ENCODE measurements at places on chromosomes 12 and 14.

DNA sequence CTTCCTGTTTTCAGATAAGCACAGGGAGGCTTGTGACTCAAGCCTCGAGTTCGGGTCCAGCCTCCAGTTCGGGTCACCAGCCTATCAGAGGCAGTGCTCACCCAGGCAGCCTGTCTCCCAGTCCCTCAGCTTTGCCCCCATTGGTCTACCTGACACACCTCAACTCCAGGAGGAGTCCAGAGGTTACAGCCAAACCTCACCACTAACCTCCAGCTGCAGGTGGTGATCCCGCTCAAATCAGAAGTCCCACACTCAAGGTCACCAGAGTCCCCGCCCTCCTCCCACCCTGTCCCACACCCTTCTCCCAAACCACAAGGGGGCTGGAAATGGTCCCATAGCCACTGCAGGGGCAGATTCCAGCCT lies 42.1 kb downstream of the KDM2B start:
- DNase-seq, result no peak

DNA sequence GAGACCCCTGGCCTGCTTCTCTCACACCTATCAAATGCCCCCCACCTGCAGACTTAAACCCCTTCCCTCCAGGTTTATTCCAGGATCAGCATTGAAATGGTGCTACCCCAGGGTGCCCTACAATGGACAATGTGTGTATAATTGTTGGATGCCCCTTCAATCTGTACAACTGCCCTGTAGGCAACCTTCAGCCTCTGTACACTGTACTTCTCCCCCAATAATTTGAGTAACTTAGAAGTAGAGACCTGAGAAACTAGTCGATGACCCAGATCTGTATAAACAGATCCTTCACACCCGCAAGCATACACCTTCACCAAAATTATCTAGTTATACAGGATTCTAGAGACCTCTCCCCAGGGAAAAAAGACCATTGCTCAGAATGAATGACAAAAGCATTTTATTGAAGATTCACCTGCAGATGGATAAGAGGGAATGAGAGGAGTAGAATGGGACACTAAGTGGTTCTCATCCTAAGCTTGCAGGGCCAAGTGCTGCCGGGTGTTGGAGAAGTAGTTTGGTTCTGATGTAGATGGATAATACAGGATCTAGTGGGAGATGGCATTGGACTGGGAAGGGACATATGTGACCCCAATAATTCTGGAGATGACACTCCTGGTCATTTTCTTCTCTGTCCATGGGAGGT lies 7.6 kb downstream of the KRT4 start:
- DNase-seq, result no peak

- DNase-seq, result no peak
Observed at GRCh38 chr14:64114166-64114565, 180.0 kb downstream of the ESR2 start.

- peak; percentile 28 for DNase-seq
Observed at GRCh38 chr12:76033081-76034011, 1.8 kb upstream of the PHLDA1 start.

DNA sequence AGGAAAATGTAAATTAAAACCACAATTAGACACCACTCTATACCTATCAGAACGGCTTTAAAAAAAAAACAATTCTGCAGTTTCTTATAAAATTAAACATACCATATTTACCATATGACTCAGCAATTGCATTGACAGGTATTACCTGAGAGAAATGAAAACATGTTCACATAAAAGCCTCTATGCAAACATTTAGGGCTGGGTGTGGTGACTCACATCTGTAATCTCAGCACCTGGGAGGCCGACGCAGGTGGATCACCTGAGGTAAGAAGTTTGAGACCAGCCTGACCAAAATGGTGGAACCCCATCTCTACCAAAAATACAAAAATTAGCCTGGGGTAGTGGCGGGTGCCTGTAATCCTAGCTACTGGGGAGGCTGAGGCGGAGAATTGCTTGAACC lies 41.1 kb downstream of the SPTB start:
- no peak for DNase-seq

DNA sequence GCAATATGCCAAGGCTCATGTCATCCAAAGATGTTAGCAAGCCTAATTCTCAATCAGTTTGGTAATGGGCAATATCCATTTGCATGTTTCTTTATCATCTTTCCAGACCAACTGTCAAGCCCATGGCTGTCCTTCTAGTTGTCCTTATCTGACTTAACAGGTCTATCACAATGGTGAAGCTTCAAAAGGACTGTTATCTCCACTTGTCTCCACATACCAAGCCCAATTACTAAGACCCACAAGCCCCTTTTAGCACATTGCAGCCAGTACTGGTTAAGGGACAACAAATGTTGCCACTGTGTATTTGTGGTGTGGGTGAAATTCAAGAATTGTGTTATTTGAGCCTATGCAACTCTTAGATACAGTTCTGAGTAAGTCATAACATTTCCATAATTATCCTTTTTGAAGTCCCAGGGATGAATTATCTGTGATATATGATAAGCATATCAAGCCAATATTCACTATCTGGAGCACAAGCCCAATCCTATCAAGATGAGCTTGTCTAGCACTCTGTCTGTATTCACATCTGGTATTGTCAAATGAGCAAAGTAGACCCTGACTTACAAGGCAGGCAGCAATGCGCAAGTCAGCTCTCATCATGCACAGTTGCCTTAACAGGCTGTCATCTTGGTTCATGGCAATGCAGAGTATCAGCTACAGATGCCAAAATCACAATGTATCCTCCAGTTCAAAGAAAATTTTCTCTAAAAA lies 19.3 kb upstream of the ST8SIA1 start:
- DNase-seq, result no peak

DNA sequence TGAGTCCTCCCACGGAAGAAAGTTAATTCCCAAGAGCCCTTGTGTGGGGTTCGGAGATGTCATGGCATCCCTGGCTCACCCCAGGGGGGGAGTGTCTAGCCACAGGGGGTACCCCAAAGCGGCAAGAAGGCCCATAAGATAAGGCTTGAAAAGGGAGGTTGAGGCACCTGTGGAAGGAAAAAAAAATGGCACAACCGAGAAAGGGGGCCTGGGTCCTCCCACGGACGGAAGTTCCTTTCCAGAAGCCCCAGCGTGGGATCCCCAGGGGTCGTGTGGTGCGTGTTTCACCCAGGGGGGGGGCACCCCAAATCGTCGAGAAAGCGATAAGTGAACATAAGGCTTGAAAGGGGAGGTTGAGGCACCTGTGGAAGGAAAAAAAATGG lies 266.7 kb downstream of the ALG10 start:
- DNase-seq, result no peak

GRCh38 chr14:72213424-72213823 lies 281.2 kb downstream of the RGS6 start:
- DNase-seq, result no peak

- DNase-seq, result peak; percentile 33
Observed at GRCh38 chr14:90275820-90276219, 19.5 kb downstream of the PSMC1 start.

- no peak for DNase-seq
Observed at GRCh38 chr14:35212471-35213142, 79.6 kb upstream of the PSMA6 start.

DNA sequence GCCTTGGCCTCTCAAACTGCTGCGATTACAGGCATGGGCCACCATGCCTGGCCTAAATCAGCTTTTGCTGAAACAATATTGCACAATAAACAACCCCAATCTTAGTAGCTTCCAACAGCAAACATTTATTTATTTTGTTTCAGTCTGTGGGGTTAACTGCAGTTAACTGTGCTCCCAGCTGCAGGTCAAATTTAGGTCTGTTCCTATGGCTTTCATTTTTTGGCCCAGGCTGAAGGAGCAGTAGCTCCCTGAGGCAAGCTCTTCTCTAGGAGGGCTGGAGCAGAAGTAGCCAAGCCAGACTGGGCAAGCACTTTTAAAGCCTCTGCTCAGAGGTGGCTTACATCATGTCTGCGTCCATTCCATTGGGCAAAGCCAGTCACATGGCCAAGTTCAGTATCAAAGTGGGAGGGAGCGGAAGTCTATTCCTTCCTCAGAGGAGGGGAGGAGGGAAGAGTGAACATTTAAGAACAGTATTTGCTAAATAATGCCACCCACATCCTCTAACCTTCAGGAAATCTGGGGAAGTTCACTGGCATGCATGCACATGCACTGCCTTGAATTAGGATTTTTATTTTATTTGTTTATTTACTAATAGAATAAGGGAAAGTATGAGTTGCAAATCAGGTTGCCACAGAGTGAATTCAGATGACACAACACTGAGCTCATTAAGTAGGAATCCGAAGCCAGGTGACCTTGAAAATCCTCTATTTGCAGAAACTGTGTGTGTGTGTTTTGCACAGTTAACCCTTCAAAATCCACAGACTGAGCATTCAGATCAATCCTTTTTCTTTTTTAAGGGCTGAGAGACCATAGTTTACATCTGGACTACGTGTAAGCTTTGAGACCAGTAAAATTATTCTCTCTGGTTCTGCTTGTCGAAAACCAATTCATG lies 122.0 kb upstream of the SEL1L start:
- DNase-seq, result no peak

- DNase-seq, result peak; percentile 71
Observed at GRCh38 chr14:99038431-99038820, 233.6 kb downstream of the BCL11B start.

DNA sequence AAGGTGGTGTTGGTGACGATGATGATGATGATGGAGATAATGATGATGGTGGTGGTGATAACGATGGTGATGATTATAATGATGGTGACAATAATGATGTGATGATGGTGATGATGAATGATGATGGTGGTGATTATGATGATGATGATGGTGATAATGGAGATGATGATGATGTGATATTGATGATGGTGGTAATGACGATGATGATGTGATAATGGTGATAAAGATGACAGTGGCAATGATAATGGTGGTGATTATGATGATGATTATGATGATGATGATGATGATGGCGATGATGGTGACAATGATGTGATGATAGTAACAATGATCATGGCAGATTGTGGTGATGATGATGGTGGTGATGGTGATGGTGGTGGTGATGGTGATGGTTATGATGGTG lies 518.0 kb downstream of the GLT1D1 start:
- DNase-seq, result no peak

GRCh38 chr14:28340816-28341215 lies 425.8 kb upstream of the FOXG1 start:
- no peak for DNase-seq

GRCh38 chr12:128057586-128057985 lies 209.4 kb upstream of the TMEM132C start:
- no peak for DNase-seq

GRCh38 chr14:103694572-103695026 lies 20.7 kb downstream of the XRCC3 start:
- no peak for DNase-seq

DNA sequence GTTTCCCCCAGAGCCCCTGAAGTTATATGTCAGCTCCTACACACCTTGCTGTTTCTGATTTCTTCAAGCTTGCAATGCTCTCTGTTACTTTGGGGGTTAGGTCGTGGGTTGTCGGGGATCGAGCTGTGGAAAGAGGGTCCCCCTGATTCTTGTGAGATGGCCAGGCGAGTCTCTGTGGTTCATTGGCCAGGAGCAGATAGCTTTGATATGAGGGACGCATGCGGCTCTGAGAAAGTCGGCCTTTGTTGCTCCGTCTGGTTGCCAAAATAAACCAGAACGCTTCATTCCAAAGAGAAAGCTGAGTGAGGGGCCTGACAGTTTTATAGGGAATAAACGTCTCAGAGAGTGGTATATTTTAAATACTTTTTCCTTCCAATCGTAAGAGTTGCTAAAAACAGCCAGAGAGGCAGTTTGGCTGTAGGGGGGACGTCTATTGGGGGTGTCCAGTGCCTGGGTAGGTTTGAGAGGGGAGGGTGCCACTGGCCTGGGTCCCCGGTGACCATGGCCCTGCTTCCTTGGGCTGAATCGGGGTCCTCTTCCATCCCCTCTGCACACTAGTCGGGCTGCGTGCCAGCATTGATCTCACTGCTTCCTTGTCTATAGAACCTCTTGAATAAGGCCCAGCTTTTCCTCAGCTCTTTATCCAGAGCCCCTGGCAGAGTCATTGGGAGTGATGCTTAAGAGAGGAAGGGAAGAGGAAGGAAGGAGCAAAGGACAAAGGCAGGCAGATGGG lies 18.9 kb downstream of the CCND2 start:
- no peak for DNase-seq

- peak; percentile 72 for DNase-seq
Observed at GRCh38 chr12:42504049-42504448, 85.5 kb downstream of the PRICKLE1 start.

GRCh38 chr12:125160281-125160955 lies 95.2 kb downstream of the AACS start:
- no peak for DNase-seq

- DNase-seq, result no peak
Observed at GRCh38 chr14:55124774-55125386, 4.2 kb upstream of the LGALS3 start.

DNA sequence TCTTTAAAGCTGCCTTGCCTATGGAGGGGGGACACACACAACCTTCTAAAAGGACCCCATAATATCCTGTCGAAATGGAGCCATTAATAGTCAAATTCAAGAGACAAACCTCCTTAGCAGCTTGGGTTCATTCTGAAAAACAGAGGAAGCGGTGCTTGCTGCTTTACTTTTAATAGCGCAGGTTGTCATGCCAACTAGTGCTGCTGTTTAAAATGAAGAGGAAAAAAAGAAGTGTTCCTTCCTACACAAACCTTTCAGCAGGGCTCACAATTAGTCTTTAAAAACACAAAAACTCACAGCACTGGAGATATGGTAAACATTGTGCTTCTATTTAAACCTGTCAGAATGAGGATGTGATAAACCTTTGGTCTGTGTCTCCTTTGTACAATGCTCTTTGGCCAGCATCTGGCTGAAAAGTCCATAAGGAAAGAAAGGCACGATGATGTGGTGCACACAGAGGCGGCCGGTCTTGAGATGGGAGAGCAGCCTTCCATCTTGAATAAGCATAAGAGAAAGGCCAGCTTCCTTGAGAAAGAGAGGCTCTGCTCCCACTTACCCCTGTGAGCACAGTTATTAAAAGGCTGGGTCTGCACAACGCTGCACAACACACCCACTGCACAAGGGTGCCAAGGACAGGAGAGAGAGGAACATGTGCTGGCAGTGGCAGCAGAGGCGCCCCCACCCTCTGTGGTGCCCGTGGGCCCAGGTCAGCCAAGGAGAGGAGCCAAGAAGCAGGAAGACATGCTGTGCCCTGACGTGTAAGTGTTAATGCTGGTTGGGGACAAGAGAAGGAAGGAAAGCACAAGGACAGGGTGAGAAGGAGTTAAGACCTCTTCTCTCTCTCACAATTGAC lies 144.6 kb downstream of the TTC7B start:
- DNase-seq, result no peak

GRCh38 chr12:7638760-7639555 lies 26.8 kb downstream of the APOBEC1 start:
- peak; percentile 88 for DNase-seq

- no peak for DNase-seq
Observed at GRCh38 chr12:7023114-7023513, 4.8 kb upstream of the LPCAT3 start.

DNA sequence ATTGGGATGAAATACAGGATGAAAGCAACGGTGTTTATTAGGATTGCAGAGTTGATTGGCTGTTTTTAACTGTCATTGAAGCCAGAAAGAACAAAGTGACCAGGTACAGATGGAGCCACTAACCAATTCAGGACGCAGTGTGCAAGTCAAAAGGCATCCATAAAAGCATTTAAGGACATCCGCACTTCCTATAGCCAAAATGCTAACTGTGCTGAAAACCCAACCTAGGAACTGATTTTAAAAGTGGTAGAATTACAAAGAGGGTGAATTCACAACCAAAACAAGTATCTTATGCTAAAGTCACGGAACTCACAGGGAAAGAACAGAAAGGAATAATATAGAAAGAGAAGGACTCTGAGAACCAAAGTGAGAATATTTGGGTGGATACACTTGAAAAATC lies 63.1 kb upstream of the FOXG1 start:
- no peak for DNase-seq

GRCh38 chr12:97575403-97576193 lies 113.0 kb downstream of the RMST start:
- peak; percentile 60 for DNase-seq
